ENCODE measurements at places on chromosomes 16 and 17. TPM values are rescaled to one million over a fixed set of nuclear protein-coding genes. Genes with fewer than 3 reads are reported as not detected.

DNA sequence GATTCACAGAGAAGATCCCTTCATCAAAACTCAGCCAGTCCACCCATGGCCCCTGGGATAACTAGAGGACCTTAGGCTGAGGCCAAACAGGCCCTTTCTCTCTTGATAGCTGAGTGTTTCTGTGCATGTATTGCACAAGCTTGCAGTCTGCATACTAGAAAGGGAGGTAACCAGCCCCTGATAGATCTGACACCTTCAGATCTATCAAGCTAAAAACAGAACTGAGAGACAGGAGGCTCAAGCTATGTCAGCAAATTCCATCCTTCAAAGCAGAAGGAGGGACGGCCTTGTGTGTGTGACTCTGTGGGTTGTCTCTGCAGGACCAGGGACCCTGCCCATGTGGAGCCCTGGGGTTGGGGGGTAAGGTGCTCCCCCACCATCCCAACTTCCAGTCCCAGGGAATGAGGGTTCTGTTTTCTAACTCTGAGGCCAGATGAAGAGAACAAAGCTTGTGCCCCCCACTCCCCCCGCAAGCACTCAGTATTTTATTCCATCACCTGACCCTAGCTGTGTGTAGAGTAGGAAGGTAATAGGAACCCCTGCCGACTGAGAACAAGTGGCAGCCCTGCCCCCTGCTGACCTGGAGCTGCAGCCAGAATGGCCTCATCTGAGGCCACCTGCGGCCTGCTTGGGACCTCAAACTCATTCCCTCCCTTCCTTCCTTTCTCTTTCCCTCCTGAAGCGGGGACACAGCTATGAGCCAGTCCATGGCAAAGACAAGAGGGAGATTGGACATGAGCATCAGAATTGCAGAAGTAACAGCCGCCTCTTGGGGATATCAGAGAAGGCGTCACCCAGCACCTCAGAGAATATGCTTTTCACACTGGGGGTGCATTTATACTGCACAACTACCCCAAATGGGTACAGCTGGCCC lies 63.8 kb downstream of the SMPD3 start:
- H3K4me1 ChIP-seq = peaks cover 13% of the 10 kb centered on the region
- H3K27me3 ChIP-seq = no peaks in the 10 kb centered on the region
- no peaks in the 10 kb centered on the region for H3K36me3 ChIP-seq

The KRTAP4-1 gene
- total RNA-seq = not detected

DNA sequence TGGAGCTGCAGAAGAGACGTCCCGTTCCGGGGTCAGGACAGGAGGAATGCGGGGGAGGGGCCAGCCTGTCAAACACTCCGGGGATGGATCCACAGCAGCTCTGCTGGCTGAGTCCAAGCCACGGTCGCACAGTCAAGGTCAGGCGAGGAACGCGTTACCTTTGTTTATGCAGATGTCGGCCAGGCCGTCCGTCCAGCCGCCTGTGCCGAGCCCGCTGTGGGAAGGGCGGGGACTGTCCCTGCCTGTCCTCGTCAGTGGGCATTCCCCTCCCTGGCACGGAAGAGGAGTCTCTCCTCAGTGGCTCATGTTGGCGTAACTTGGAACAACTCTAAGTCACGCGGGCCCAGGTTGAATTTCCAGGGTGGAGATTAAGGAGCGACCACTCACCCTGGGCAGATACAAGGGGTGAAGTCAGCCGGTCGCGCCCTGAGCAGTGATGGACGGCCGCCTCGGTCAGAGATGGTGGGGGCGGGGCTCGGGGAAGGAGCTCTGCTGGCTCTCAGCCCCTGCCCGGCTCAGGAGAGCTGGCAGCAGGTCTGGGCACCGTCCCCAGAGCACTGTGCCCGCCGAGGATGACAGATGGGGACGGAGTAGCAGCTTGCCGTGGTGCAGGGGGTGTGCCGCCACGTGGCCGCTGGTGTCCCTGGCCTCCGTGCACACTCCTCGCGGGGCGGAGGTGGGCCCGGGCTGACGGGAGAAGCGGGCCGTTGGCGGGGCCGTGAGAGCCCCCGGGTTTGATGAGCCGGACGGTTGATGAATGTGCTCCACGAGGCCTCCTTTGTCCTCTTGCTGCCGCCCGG lies 7.3 kb downstream of the CACNA1H start:
- no peaks in the 10 kb centered on the region for H3K27me3 ChIP-seq
- no peak overlapping the region for H3K27ac ChIP-seq
- H3K36me3 ChIP-seq = no peaks in the 10 kb centered on the region
- no peak for DNase-seq
- no peaks in the 10 kb centered on the region for H3K4me1 ChIP-seq
- H3K4me3 ChIP-seq = no peak overlapping the region

DNA sequence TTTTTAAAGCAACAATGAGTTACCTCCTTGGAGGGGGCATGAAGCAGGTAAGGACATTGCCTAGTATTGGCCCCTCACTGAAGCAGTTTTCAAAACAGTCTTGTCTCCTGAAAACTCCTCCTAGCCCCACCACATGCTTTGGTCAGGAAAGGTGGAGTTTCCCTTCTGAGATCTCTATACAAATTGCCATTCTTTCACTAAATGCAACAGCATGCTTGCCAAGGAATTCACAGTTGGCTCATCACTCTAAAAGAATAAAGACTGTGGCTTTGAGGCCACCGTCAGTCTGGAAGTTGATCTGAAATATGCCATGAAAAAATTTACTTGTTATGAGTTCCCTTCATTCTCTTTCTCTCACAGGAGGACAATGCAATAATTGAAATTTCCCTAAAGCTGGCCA lies 4.2 kb downstream of the TTC19 start:
- peaks cover 11% of the 10 kb centered on the region for H3K4me1 ChIP-seq
- no peak overlapping the region for H3K4me3 ChIP-seq
- H3K27ac ChIP-seq = no peak overlapping the region
- H3K27me3 ChIP-seq = no peaks in the 10 kb centered on the region

GRCh38 chr16:3566990-3567389 lies 10.2 kb downstream of the NLRC3 start:
- peaks cover 21% of the 10 kb centered on the region for H3K36me3 ChIP-seq
- no peaks in the 10 kb centered on the region for H3K27me3 ChIP-seq
- H3K27ac ChIP-seq = no peak overlapping the region
- H3K4me3 ChIP-seq = no peak overlapping the region
- peaks cover 5% of the 10 kb centered on the region for H3K4me1 ChIP-seq

- peak overlapping the region; percentile 8 for H3K4me3 ChIP-seq
- H3K36me3 ChIP-seq = no peaks in the 10 kb centered on the region
- DNase-seq = peak; percentile 32
- H3K27me3 ChIP-seq = no peaks in the 10 kb centered on the region
- no peak overlapping the region for H3K27ac ChIP-seq
- H3K4me1 ChIP-seq = no peaks in the 10 kb centered on the region
These were observed 80.3 kb upstream of the GOT2 start for GRCh38 chr16:58814348-58814801.

GRCh38 chr17:77429969-77430752 lies 289.4 kb downstream of the SEC14L1 start:
- H3K27me3 ChIP-seq = no peaks in the 10 kb centered on the region
- peak; percentile 79 for DNase-seq
- peak overlapping the region; percentile 64 for H3K27ac ChIP-seq
- no peak overlapping the region for H3K4me3 ChIP-seq

GRCh38 chr16:58348986-58349385 lies 43.3 kb upstream of the GINS3 start:
- H3K36me3 ChIP-seq = no peaks in the 10 kb centered on the region
- H3K4me1 ChIP-seq = no peaks in the 10 kb centered on the region
- peaks cover 5% of the 10 kb centered on the region for H3K27me3 ChIP-seq
- H3K27ac ChIP-seq = no peak overlapping the region
- H3K4me3 ChIP-seq = no peak overlapping the region

DNA sequence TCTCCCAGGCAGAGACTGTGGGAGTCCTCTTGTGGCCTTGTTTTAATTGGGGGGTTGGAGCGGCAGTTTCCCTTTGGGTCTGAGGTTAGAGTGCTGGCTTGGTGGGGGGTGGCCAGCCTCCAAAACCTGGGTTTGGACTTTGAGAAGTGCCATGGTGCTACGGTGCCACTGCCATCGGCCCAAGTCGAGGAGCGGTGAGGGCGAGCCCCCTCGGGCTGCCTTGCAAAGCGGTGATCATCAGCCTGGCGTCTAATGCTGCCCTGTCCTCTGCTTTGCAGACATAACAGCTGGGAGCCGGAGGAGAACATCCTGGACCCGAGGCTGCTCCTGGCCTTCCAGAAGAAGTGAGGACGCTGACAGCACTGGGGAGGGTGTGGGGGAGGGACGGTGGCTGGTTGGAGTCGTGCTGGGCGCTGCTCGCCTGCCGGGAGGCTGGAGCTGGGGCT lies 1.2 kb downstream of the CBX2 start:
- no peaks in the 10 kb centered on the region for H3K36me3 ChIP-seq
- DNase-seq = no peak
- H3K4me1 ChIP-seq = peaks cover 7% of the 10 kb centered on the region
- H3K27me3 ChIP-seq = peaks cover 26% of the 10 kb centered on the region

GRCh38 chr16:66853261-66854139 lies 9.3 kb downstream of the CA7 start:
- H3K4me3 ChIP-seq = no peak overlapping the region
- H3K36me3 ChIP-seq = no peaks in the 10 kb centered on the region
- DNase-seq = no peak
- H3K27ac ChIP-seq = no peak overlapping the region
- no peaks in the 10 kb centered on the region for H3K27me3 ChIP-seq
- H3K4me1 ChIP-seq = no peaks in the 10 kb centered on the region

The TP53TG3C gene
- not detected for total RNA-seq

DNA sequence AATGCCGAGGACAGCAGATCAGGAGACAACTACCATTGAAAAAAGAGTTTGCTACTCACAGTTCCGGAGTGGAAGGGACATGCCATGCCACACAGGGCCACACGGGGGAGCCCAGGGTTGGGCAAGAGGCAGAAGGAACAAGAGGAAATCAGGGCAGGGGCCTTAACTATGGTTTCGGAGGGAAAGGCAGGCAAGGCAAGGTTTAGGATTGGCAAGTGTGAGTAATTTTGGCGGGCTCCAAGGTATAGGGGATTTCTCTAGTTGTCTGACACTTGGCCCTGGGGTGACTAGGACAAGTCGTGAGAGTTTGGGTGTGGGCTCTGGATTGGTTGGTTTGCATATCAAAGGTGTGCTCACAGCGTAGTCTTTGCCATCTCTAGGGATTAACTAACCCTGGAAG lies 27.0 kb upstream of the NTN1 start:
- H3K4me1 ChIP-seq = no peaks in the 10 kb centered on the region
- H3K27me3 ChIP-seq = no peaks in the 10 kb centered on the region
- no peak overlapping the region for H3K27ac ChIP-seq

Measured in naive thymus-derived CD4-positive, alpha-beta T cell (primary cell).